ENCODE measurements at places on chromosomes 13 and 19. TPM values are rescaled to one million over a fixed set of nuclear protein-coding genes. Genes with fewer than 3 reads are reported as not detected.

GRCh38 chr13:77492982-77493381, 42.5 kb upstream of the SCEL start:
- no peaks in the 10 kb centered on the region for H3K27me3 ChIP-seq
- no peaks in the 10 kb centered on the region for H3K36me3 ChIP-seq
- no peak overlapping the region for H3K27ac ChIP-seq
- no peaks in the 10 kb centered on the region for H3K4me1 ChIP-seq
- no peak for DNase-seq

- no peaks in the 10 kb centered on the region for H3K4me1 ChIP-seq
- no peaks in the 10 kb centered on the region for H3K36me3 ChIP-seq
- H3K4me3 ChIP-seq, result no peak overlapping the region
- H3K27me3 ChIP-seq, result no peaks in the 10 kb centered on the region
- H3K27ac ChIP-seq, result no peak overlapping the region
- DNase-seq, result no peak
Observed at GRCh38 chr19:42926781-42927180, 9.1 kb upstream of the PSG6 start.

- no peak overlapping the region for H3K27ac ChIP-seq
- no peaks in the 10 kb centered on the region for H3K4me1 ChIP-seq
- no peaks in the 10 kb centered on the region for H3K27me3 ChIP-seq
Observed at GRCh38 chr13:43877766-43878165, 1.8 kb downstream of the CCDC122 start.

CELF5 gene
- total RNA-seq, result 0.42 TPM

DNA sequence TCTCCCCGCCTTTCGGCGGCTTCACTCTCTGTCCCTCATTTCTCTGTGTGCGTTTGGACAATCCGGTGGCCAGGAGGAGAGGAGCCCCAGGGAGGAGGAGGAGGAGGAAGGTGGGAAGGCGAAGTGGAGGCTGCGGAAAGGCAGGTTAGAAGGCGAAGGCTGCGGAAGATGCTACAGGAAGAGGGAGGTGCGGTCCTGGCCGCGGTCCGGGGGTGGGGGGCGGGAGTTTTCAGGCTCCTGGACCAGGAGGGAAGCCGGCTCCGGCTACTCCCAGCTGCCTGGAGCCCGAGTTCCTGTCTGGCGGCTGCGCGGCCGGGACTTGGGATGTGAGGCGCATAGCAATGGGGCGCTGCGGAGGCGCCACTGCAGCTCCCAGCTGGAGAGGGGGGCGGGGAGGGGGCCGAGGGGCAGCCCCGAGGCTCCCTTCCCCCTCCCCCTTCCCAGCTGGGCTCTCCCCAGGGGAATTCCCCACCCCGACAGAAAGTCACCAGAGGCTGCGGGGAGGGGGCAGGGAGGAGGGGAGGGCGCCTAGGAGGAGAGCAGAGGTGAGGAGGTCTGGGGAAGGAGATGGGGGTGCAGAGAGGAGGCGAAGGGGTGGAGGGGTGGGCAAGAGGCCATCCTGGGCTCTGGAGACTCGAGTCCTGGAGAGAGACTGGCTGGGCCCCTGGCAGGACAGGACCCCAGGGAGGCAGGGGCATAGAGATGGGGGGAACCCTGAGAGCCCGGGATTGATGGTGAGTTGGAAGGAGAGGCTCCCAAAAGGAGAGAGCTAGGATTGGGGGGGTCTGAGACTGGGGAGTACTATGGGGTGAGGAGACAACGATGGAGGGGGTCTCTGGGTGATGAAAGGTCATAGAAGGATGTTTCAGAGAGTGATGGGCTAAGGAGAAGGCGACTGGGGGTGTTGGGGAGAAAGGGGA, 2.0 kb downstream of the LRRC4B start:
- DNase-seq, result no peak
- no peaks in the 10 kb centered on the region for H3K36me3 ChIP-seq

DNA sequence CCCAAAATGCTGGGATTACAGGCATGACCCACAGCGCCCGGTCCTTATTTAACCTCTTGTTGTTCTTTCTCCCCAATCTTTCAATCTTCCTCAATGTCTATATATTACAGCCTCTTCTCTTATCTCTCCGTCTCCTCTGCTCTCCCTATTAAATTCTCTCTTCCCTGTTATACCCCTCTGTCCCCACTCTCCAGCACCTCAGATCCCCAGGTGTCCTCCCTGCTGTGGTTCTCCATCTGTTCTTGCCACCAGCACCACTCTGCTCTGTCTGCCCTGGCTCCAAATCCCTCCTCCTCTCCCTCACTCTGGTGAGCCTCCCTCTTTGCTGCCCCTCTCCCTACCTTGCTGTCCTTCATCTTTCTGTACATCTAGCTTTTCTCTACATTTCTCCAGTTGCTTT, 1.1 kb downstream of the ZNF600 start:
- DNase-seq, result no peak
- no peaks in the 10 kb centered on the region for H3K4me1 ChIP-seq
- no peaks in the 10 kb centered on the region for H3K36me3 ChIP-seq
- H3K27ac ChIP-seq, result no peak overlapping the region
- H3K27me3 ChIP-seq, result no peaks in the 10 kb centered on the region

GRCh38 chr19:57302727-57303401, 17.4 kb upstream of the ZNF543 start:
- H3K4me1 ChIP-seq, result no peaks in the 10 kb centered on the region
- no peak overlapping the region for H3K27ac ChIP-seq
- no peak for DNase-seq
- no peak overlapping the region for H3K4me3 ChIP-seq

GRCh38 chr19:48043675-48044258, at the start of gene CABP5:
TSS of gene CABP5 (minus strand) at chr19:48044079. CDS start at chr19:48043922, 157 bp downstream.
- DNase-seq, result no peak
- no peaks in the 10 kb centered on the region for H3K36me3 ChIP-seq
- no peak within 1 kb of the TSS for H3K27ac ChIP-seq
- no peaks in the 10 kb centered on the region for H3K4me1 ChIP-seq
- H3K27me3 ChIP-seq, result no peaks in the 10 kb centered on the region

- DNase-seq, result peak; percentile 89
- no peaks in the 10 kb centered on the region for H3K36me3 ChIP-seq
- H3K27ac ChIP-seq, result peak overlapping the region; percentile 99
- H3K4me3 ChIP-seq, result peak overlapping the region; percentile 10
- H3K4me1 ChIP-seq, result peaks cover 24% of the 10 kb centered on the region
- no peaks in the 10 kb centered on the region for H3K27me3 ChIP-seq
Observed at GRCh38 chr19:39398297-39398864, 7.2 kb downstream of the MED29 start.

- H3K4me3 ChIP-seq, result no peak overlapping the region
- DNase-seq, result no peak
- H3K36me3 ChIP-seq, result peaks cover 28% of the 10 kb centered on the region
- H3K27ac ChIP-seq, result no peak overlapping the region
Observed at GRCh38 chr19:58203814-58204475, 21.1 kb downstream of the ZNF274 start.

DNA sequence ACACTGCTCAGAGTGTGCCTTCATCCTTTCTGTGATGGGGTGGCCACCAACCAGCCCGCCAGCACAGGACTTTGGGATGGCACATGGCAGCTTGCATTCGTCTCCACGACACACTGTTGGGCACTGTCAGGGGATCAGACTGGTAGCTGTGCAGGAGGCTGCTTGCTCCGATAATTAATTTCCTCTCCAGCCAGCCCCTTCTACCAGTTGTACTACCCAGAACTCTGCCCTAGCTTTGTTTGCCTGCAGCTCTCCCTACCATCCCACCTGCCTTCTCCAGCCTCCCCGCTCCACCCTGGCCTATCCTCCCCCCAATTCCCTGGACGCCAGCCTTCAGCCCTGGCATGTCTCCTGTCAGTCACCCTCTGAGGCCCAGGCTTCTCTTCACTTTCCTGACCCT, 228.3 kb downstream of the TSHZ3 start:
- no peak overlapping the region for H3K4me3 ChIP-seq
- H3K36me3 ChIP-seq, result no peaks in the 10 kb centered on the region
- DNase-seq, result no peak
- no peak overlapping the region for H3K27ac ChIP-seq
- H3K4me1 ChIP-seq, result no peaks in the 10 kb centered on the region

ADGRL1 gene
- 28.0 TPM for total RNA-seq

RASAL3 gene
- total RNA-seq, result 1.7 TPM

- H3K4me1 ChIP-seq, result peaks cover 4% of the 10 kb centered on the region
- no peaks in the 10 kb centered on the region for H3K36me3 ChIP-seq
- H3K4me3 ChIP-seq, result peak overlapping the region; percentile 51
- peak; percentile 83 for DNase-seq
- peak overlapping the region; percentile 34 for H3K27ac ChIP-seq
- H3K27me3 ChIP-seq, result no peaks in the 10 kb centered on the region
Observed at GRCh38 chr19:50050406-50051227, 24.8 kb downstream of the ZNF473 start.

DNA sequence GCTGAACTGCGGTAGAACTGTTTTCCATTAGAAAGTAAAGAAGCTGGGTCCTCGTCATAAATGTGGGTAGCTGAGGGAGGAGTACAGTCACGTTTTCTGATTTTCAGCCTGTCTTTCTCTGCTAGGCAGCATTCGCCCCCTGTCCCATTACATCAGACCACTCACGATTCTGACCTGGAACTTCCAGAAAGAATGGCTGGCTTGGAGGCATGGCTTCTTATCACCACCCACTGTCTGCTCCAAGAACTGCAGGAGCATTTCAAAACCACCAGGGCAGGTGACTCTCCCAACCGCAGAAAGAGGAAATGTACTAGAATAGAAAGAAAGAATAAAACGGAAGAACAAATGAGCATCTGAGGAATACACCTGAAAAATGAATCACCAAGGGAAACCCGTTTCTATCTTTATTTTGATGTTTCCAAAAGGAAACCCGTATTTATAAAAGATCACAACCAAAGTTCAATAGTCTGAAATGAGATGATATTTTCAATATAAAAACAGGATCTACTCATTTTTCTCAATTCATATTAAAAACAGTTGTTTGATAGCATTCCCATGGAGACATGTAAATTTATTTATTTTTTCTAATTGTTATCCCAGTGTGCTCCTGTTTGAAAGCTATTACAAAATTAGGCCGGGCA, 22.1 kb upstream of the POMP start:
- H3K4me1 ChIP-seq, result no peaks in the 10 kb centered on the region
- H3K27ac ChIP-seq, result no peak overlapping the region
- no peaks in the 10 kb centered on the region for H3K27me3 ChIP-seq
- no peaks in the 10 kb centered on the region for H3K36me3 ChIP-seq
- DNase-seq, result peak; percentile 54
